ENCODE measurements at places on chromosomes 2 and 18. TPM values are rescaled to one million over a fixed set of nuclear protein-coding genes. Genes with fewer than 3 reads are reported as not detected.

The C2orf76 gene
- 5.6 TPM for total RNA-seq

The SCYGR6 gene
- total RNA-seq: not detected

The CFC1 gene
- not detected for total RNA-seq

The CELF4 gene
- total RNA-seq: not detected

The ARMC9 gene
- 44.8 TPM for total RNA-seq

The TBR1 gene
- total RNA-seq: not detected

The SPATA3 gene
- not detected for total RNA-seq

The FOXI3 gene
- total RNA-seq: not detected

The TMEM17 gene
- total RNA-seq: 1.7 TPM

The NT5C1B gene
- total RNA-seq: not detected

The GAL3ST2 gene
- 0.85 TPM for total RNA-seq

The FBLN7 gene
- 7.6 TPM for total RNA-seq

The HYCC2 gene
- 9.8 TPM for total RNA-seq

The IL1R1 gene
- 136 TPM for total RNA-seq

The GPR75 gene
- total RNA-seq: 1.2 TPM

The UCN gene
- total RNA-seq: 1.1 TPM

The ST8SIA3 gene
- not detected for total RNA-seq

The CHCHD5 gene
- total RNA-seq: 4.5 TPM

The RRM2 gene
- total RNA-seq: 3.7 TPM

The NEU4 gene
- total RNA-seq: 0.28 TPM

The PJVK gene
- 0.77 TPM for total RNA-seq

The ANKRD30B gene
- 0.96 TPM for total RNA-seq

The PTPRM gene
- 19.9 TPM for total RNA-seq

The PROC gene
- total RNA-seq: under 0.01 TPM

The SOX11 gene
- under 0.01 TPM for total RNA-seq

The EVX2 gene
- total RNA-seq: not detected

The ASPRV1 gene
- total RNA-seq: under 0.01 TPM

The KANSL1L gene
- 38.9 TPM for total RNA-seq

The SLC20A1 gene
- 84.6 TPM for total RNA-seq

The KYNU gene
- total RNA-seq: 2.8 TPM

The MAL gene
- 0.96 TPM for total RNA-seq

The TPO gene
- not detected for total RNA-seq

The IL1R2 gene
- total RNA-seq: 0.38 TPM
